ENCODE measurements at places on chromosomes 13 and 19.

GRCh38 chr13:21348488-21349120 lies 110.5 kb downstream of the ZDHHC20 start:
- no peak for DNase-seq

- DNase-seq: peak; percentile 77
Observed at GRCh38 chr13:98285852-98286594, 109.0 kb upstream of the RNF113B start.

DNA sequence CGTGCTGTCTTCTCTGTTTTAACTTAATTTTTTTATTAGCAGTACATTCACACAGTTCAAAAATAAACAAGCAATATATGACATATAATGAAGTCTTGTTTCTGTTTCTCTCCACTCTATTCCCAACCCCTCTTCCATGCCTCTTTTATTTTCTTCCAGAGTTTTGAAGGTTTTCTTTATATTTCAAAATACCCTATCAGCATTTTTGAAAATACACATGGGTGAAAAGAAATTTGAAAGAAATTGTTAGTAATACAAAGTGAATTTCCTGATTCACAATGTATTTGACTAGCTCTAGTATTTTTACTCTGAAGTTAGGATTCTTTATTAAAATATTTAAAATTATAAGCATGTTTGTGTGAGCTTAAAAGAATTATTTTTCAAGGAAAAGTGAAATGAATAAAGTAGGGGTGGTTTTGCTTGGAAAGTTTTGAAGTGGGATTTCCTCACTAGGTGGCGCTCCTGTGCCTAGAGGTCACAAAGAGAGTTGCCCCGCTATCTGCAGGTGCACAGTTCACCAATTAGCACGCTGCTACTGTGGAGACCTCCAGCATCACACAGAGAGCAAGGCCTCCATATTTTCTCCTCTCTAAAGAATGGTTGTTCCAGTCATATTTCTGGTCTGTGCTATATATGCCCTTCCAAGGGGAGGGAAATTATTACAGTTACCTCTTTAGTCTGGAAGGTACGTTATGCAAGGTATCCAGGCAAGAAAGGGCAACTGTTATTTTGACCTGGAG lies 37.6 kb downstream of the SOX21 start:
- DNase-seq: no peak

GRCh38 chr19:49645592-49645991 lies 3.6 kb downstream of the SCAF1 start:
- DNase-seq: no peak

- no peak for DNase-seq
Observed at GRCh38 chr19:16594131-16594586, 21.9 kb upstream of the SLC35E1 start.

DNA sequence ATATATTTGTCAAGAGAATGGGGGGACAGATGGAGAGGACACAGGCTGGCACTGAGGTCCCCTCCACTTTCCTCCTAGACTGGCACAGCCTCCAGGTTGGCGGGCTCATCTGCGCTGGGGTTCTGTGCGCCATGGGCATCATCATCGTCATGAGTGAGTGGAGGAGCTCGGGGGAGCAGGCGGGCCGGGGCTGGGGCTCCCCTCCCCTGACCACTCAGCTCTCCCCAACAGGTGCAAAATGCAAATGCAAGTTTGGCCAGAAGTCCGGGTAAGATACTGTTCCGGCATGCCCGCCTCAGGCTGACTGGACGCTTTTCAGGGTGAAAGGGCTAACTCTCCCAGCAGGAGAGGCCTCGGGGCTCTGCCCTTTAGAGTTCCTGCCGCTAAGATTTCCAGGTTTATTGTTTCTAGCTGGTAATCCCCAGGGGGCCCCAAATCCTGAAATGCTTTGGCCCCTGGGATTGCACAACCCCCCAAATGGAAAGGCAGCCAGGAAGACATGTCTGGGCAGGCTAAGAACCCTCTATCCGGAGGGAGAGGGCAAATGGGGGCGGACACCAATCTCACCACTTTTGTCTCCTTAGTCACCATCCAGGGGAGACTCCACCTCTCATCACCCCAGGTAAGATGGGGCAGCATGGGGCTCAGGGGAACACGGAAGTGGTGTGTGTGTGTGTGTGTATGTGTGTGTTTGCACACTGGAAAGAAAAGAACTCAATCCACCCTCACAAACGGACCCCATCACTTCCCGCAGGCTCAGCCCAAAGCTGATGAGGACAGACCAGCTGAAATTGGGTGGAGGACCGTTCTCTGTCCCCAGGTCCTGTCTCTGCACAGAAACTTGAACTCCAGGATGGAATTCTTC lies 7.3 kb downstream of the FXYD3 start:
- DNase-seq: no peak

GRCh38 chr13:97999653-98000052 lies 46.2 kb downstream of the IPO5 start:
- DNase-seq: no peak

DNA sequence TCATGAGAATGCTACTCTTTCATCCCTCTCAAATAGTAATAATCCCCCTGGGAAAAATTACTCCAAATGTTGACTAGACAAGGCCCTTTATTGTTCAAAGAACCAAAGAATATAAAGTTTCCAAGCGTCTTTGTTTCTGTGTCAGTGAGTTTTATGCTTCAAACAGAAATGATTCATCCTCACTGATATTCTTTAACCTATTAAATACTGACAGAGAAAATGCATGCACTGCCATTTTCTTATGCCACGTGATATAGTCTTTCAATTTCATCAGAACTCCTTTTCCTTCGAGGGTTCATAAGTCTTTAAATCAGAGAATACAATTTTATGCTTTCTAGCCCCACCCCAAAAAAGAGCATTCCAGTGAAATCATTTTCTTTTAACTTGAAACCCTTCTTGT lies 211.6 kb downstream of the SHISA2 start:
- no peak for DNase-seq

GRCh38 chr13:25775986-25776385 lies 275.8 kb downstream of the SHISA2 start:
- DNase-seq: no peak
